ENCODE measurements at places on chromosomes 7 and 10.

GRCh38 chr10:71777213-71777985 is 4.1 kb upstream of the VSIR start:
- no peak for DNase-seq

DNA sequence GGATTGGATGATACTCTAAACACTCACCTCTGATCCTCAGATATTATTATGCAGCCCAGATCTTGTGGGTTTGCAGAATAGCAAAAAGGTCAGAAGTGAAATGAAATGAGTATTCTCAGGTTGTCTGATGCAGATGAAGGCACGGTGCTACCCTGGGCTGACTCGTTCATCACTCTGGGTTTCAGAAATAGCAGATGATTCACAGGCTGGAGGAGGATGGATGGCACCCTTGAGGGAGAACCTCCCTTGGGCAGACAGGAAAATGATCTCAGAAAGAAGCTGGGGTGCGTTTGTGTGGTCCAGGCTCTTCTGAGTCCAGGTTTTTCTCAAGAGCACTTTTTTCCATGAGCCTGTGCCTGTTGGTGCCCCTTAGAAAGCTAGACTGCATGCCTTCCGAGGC is 515.8 kb upstream of the MKI67 start:
- DNase-seq = no peak

DNA sequence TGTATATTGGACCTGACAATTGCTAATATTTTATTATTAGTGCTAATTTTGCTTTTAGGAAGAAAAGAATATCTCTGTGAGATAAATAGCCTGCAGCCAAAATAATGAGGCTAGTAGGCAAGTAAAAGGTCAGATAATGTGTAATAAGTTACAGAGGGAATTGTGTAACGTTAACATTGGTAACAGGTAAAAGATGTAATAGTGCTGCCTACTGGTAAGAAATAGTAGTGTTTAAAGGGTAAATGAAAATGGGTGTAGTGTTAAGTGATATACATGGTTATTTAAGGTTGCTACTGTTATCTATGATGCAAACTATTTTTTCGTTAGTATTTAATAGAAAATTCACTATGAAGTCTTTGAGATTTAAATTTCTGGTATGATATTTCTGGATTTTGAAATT is 9.2 kb upstream of the FOXP2 start:
- no peak for DNase-seq

DNA sequence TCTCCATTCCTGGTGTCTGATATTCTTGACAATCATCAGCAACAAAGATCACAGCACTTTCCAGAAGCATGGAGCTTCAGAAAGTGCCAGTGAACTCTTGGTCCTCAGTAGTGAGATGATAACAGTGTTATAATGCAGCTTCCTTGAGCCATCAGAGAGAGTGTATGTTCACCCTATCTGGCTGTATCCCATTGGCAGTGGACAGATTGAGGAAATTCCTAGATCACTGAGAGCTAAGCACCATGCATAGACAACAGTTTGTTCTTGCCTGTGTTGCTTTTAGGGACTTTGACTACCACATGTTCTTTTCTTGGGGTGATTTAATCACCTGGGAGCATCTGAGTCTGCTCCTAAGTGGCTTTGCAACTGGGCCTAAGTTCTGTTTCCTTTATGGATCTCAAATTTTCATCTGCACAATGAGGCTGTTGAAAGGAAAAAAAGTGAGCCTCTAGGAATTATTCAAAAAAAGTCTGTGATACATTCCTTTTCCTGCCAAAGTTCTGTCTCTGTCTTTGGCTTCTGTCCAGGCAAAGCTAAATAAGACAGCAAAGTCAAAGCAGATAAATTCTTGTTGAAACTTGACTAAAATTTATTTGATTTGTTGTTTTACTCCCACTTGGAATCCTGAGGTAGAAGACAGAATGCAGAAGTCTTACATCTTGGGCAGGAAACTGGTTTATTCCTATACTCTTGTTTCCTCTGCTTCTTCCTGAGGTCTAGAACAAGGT is 14.5 kb upstream of the ZNF282 start:
- DNase-seq = no peak

- DNase-seq = no peak
These were observed 141.5 kb downstream of the PPP1R17 start for GRCh38 chr7:31828520-31828919.

DNA sequence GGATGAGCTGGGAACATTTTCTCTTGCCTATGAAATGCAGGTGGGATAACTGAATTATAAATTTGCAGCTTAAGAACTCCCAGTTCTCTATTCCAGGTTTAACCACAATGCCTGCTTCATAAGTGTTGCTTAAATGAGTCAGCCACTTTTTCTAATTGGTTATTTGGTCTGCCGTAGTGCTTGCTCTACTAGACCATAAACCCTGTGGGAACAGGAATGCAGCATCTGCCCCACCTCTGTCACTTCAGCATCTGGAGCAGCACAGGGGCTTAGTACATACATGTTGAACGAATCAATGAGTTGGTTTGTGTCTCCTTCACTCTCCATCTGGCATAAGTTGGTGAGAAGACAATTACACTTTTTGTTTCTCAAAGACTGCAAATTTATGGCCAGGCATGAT is 95.2 kb upstream of the PTER start:
- no peak for DNase-seq

- no peak for DNase-seq
These were observed 5.7 kb downstream of the ADARB2 start for GRCh38 chr10:1731592-1731991.

DNA sequence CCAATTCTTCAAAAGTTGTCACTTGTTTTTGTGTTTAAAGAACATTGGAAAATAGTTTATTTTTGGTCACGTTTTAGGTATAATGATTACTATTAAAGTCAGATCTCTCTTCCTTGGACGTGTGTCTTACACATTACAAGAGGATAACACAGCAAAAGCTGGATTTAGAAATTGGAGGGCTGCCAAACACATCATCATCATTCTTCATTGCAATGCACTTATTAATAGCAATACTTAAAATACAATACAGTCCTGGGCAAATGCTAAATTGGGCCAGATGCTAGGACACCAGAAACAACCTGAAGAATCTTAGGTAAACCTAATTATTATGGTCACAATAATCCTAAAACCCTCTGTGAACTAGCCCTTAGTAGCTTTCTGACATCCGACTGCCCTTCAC is 303.6 kb downstream of the DGKB start:
- no peak for DNase-seq

- no peak for DNase-seq
These were observed 21.4 kb downstream of the AUTS2 start for GRCh38 chr7:69619635-69620034.

DNA sequence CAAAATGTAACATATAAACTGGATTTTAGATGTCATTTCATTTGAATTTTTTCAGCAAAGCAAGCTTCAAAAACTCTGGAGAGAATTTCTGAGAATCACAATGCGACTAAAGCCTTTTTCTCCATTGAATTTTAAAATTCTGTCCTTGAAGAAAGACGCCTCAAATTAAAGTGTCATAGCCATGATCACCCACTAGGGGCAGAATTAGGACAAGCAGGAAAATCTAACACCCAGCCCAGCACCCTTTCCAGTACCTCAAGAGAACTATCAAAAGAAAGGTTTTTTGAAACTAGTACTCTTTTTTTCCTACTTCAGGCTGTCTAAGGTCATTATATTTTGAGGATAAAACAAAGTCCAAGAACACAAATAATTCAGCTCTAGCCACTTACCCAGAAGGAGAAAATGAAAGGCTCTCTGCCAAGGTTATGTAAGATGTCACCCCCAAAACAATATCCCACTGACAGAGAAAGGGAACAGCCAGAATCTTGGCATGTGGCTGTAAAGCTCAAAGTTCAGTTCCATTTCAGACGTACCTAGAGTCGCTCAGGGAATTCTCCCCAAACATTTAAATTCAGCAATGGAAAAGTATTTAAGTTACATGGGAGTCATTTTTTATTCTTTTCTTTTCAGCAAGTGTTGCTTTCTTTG is 299.4 kb downstream of the SNX13 start:
- DNase-seq = no peak

GRCh38 chr7:107027208-107027607 is 17.3 kb upstream of the PRKAR2B start:
- DNase-seq = no peak

- no peak for DNase-seq
These were observed at the start of gene SLC26A4 for GRCh38 chr7:107660381-107661080. SLC26A4 (plus strand) TSS chr7:107660828; CDS start chr7:107661642, 814 bp downstream.

- no peak for DNase-seq
These were observed 256.9 kb upstream of the FZD1 start for GRCh38 chr7:91007371-91007770.

- peak; percentile 22 for DNase-seq
These were observed 436.7 kb downstream of the AUTS2 start for GRCh38 chr7:70034999-70035398.

DNA sequence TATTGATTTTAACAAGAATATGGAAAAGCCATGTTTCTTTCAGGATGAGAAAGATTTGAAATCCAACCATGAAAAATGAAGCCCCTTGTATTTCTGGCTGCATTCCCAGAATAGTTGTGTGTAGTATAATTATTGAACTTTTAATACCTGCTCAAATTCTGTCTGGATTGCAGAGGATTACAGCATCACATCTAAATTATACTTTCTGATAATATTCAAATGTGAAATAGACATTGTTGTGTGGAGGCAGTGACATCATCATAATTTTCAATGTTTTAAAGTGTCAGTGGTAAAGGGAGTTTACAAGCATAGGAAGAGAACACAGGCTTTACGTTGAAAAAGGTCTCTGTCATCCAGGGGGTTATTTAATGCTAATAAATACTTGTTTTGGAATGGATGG is 93.4 kb downstream of the POLL start:
- DNase-seq = no peak

GRCh38 chr10:35606430-35606829 is 1.3 kb downstream of the GJD4 start:
- DNase-seq = no peak

GRCh38 chr10:86613905-86614304 is 40.4 kb upstream of the OPN4 start:
- DNase-seq = no peak

- no peak for DNase-seq
These were observed 14.0 kb downstream of the WNT2 start for GRCh38 chr7:117308891-117309290.

DNA sequence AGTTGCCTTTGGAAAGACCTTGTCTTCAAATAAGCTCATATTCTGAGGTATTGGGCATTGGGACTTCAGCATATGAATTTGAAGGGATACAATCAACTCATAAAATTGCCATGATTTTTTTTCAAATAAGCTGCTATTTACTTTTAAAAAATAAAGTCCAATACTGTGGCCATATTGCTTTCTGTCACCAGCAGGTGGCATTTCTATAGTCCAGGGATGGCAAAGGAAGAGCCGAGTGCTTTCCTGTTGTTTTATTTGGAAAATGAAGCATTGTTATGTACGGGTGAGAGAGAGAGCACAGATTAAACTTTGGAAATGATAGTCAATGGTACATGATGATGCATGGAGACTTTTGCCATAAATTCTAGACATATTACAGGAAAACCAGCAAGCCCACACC is 104.1 kb upstream of the DPP6 start:
- no peak for DNase-seq

- DNase-seq = no peak
These were observed 99.6 kb upstream of the SEMA3D start for GRCh38 chr7:85286446-85286845.

- DNase-seq = no peak
These were observed 43.3 kb upstream of the PLXDC2 start for GRCh38 chr10:19772972-19773371.

DNA sequence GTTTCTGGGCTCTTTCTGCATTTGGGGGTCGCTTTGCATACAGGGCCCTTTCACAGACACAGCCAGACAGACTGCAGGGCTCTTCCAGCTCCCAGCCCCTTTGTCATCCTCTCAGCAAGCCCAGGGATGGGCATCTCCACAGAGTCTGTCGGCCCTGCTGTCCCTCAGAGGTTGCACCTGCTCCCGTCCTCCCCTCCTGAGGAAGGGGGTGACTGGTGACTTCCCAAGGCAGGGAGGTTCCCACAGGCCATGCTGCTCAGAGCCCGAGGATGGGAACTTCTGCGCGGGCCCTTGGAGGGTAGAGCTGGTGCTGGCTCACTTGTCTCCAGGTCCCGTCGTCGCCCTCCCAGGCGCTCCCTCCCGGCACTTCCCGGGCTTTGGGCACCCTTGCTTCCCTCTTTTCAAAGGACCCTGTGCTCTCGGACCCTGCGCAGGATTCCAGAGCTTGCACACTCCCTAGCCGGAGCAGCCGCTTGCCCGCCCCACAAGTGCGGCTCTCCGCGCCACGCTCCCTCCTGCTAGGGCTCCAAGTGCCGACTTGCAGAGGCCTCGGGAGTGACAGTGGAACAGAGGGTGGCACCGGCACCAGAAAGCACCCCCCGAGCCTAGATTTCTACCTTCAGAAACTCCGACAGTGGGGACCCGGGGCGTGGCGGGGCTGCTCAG is 152.5 kb downstream of the PRKAG2 start:
- DNase-seq = no peak

DNA sequence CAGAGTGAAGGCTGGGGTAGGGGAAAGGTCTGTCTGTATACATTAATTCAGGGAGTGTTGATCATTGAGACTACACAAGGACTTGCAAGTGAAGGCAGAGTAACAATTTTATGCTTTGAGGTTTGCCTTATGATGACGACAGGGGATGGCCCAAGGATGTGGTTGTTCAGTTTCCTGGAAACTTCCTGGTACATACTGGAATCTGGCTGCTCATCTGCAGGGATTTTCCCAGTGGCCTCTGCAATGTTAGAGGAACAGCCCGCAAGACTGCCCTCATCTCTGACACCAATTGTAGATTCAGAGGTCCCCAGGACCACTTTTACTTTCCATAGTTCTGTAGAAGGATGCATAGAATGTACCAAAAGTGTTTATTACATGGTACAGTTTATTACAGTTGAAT is 189.6 kb downstream of the TMEM178B start:
- no peak for DNase-seq

GRCh38 chr7:12244694-12245093 is 33.6 kb downstream of the TMEM106B start:
- no peak for DNase-seq

DNA sequence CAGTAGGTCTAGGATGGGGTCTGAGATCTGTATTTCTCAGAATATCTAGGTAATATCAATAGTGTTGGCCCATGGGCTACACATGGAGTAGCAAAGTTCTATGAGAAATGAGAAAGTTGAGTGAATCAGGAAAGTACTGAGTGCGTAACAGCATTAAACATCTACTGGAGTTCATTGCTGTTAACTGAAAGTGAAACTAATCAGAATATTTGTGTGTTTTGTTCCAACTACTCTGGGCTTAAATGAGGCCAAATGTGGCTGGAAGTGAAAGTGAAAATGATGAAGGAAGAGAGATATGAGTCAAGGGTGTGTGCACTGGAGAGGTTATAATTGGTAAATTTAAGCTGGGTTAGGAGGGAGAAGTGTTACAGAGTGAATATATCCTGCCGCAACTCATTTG is 46.5 kb downstream of the TMEM106B start:
- no peak for DNase-seq
